Stomach (tissue), 19 donors: ENCODE measurements at places on chromosomes 1 and 21. TPM values are rescaled to one million over a fixed set of nuclear protein-coding genes. Genes with fewer than 3 reads are reported as not detected.

- no peak for DNase-seq
These were observed 7.3 kb downstream of the SKI start for GRCh38 chr1:2235300-2235998.

DNA sequence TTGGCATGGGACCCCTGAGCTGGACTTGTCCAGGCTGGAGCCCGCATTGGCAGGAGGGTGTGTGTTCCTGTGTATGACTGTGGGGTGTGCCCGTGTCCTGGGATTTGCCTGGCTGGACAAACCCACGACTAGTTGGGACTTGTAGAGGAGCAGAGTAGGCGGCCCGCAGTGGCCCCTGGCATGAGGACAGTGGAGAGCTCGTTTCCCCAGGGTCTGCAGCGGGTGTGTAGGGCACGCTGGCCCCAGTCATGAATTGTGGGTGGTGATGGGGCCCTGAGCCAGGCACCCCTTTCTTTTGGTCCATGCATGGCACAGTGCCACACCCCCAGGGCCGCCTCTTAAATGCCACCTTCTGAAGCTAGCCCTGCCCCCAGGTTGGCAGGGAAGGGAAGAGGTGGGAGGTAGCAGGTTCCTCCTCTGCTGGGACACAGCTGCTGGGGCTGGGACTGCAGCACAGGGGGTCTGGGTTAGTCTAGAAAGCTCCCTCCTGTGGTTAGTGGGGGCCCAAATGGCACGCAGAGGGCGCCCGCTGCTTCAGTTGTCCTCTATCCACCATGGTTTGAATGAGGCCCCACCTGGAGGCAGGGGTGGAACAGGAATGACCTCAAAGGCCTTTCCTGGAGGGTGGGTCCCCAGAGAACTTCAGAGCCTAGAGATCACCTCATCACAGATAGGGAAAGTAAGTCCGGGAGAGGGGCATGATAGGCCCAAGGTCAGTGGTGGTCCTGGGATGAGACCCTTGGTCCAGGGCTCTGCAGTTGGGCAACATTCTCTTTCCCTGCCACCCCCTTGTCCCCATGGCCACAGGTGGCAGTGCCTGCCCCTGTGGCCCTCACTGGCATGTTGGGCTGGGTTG lies 4.1 kb downstream of the CROCC start:
- DNase-seq, result no peak

GRCh38 chr1:54425152-54425584 lies 19.0 kb upstream of the SSBP3 start:
- no peak for DNase-seq

The AGL gene
- 19.7 TPM for total RNA-seq

- DNase-seq, result peak; percentile 92
These were observed 13.6 kb upstream of the FAM89A start for GRCh38 chr1:231053493-231054162.

The F13B gene
- total RNA-seq, result not detected

The LCE3D gene
- not detected for total RNA-seq

GRCh38 chr1:78088486-78088885 lies 42.7 kb downstream of the GIPC2 start:
- no peak for DNase-seq

The IFI6 gene
- 6.1 TPM for total RNA-seq

The AURKAIP1 gene
- 50.9 TPM for total RNA-seq

GRCh38 chr1:119312500-119312899 lies 56.1 kb upstream of the HAO2 start:
- DNase-seq, result no peak

DNA sequence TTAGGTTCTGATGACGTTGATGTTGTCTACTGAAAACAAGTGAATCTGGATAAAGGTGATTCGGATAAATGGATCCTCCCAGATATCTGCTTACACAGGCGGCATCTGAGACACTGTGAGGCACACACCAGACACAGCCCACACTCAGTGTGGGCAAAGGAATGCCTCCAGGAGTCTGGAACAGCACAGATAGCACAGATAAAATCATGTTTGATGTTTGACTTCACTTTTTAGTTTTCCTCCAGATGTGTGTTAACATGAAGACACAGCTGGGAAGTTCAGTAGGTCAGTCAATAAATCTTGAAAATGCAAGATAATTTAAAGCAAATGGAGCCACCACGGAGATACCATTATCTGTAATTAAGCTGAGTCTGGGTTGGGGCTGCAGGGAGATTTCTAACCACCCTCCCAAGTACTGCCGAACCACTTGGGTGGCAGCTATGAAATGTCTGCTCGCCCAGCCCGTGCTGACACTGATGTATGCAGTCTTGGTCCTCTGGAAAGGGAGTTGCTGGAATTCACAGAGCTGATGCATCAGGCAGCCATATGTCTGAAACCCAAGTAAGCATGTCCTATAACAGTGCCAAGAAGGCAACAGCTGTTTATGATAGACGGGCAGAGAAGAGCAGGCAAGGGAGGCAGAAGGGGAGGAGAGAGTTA lies 11.7 kb downstream of the CAPN9 start:
- DNase-seq, result no peak

- no peak for DNase-seq
These were observed 48.2 kb downstream of the RAB3B start for GRCh38 chr1:51942281-51942680.

GRCh38 chr1:236123563-236123962 lies 18.8 kb upstream of the GPR137B start:
- DNase-seq, result no peak
